ENCODE measurements at places on chromosomes 5 and 9.

DNA sequence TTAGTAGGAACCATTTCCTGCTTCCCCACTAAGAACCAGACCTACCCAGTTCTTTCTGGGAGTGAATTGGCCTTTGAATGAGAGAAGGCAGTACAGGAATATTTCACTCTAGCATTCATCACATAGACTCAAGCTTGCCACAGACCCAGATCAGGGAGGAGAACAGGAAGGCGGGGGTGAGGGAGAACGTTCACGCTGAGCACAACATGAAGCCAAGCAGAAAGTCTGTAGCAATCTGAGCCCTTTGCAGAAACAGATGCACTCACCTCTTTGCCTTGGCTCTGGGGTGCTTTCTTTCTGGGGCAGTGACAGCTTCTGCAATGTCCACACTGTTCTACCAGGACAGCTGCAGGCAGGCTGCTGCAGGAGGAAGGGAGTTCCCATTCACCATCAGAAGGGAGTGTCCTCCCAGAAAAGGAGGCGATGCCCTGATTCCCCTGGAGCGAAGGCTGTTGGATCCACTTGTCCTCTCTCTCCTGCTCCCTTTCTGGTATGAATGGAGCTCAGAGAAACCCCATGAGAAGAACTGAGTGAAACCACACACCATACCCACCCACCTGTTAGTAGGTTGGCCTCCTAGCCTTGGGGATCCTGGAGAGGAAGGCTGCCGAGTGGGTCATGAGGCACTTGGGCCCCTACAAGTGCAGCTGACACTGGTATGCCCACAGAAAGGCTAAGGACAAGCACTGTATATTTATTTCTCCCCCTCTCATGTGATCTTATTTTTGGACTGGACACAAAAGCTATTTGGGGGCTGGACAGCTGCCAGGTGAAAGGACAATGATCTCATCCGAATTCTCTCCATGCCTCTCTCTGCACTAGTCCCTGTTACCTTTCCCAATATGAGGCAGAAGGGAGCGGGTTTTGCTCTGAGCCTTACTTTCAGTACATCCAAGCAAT, 11.7 kb upstream of the FGF1 start:
- DNase-seq, result no peak

- no peak for DNase-seq
Measured at GRCh38 chr5:175118700-175119309, 325.2 kb downstream of the DRD1 start.

GRCh38 chr9:3012842-3013241, 168.9 kb upstream of the PUM3 start:
- no peak for DNase-seq

- no peak for DNase-seq
Measured at GRCh38 chr5:134547579-134547978, 22.1 kb downstream of the JADE2 start.

GRCh38 chr5:154779105-154779504, 23.9 kb downstream of the LARP1 start:
- DNase-seq, result no peak

DNA sequence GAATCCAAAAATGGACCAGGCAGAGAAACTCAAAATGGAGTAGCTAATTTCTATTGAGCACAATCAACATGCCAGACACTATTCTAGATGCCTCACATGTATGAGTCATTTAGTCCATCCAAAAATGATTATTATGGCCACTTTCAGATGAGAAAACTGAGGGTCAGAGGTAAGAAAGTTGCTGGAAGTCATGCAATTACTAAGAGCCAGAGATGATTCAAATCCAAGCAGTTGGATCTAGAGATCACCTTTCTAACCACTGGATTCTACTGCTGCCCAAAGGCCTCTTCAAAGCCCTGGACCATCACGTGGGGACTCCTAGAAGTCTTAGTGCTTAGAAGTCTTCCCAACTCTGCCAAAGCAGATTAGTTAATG, 51.8 kb upstream of the HMHB1 start:
- no peak for DNase-seq

DNA sequence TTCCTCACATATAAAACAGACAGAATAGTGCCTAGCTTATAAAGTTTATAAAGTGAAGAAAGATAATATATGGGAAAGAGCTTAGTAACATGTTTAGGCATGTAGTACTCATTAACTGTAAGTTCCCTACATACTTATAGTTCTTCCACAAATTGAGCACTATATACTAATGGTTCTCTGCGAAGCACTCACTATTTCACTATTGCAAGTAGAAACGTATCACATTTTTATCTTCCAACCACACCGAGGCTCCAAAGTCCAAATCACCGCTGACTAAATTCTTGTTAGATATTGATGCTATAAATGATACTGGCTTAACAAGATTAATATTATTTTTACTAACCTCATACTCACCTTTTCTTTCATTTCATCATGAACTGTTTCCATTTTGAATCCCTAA, 61.0 kb downstream of the FBXW11 start:
- no peak for DNase-seq

DNA sequence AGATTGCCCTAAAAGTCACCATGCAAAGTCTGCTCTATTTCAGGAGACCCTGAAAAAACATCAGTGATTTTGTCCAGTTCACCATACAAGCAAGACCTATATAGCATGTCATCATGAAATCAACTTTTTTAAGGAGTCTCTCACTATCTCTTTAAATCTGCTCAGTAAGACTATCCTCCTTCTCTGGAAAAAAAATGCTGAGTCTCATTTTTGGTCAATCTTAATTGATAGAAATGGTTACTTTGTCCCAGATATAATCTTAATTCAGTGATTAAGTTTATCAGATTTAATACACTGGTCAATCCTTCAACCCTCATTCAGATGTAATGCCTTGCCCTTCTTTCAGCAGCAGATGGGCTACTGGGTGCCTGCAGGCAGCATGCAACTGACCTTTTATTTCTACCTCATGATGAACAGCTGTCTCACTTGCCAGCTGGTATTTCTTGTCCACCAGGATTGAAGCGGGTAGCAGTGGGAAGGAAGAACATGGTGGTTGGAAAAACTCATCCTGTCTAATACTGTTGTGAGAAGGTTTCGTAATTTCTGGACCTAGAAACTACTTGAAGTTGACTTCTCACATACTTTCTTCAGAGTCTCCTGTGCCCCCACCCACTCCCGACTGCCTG, 375.3 kb downstream of the DNAH5 start:
- no peak for DNase-seq

DNA sequence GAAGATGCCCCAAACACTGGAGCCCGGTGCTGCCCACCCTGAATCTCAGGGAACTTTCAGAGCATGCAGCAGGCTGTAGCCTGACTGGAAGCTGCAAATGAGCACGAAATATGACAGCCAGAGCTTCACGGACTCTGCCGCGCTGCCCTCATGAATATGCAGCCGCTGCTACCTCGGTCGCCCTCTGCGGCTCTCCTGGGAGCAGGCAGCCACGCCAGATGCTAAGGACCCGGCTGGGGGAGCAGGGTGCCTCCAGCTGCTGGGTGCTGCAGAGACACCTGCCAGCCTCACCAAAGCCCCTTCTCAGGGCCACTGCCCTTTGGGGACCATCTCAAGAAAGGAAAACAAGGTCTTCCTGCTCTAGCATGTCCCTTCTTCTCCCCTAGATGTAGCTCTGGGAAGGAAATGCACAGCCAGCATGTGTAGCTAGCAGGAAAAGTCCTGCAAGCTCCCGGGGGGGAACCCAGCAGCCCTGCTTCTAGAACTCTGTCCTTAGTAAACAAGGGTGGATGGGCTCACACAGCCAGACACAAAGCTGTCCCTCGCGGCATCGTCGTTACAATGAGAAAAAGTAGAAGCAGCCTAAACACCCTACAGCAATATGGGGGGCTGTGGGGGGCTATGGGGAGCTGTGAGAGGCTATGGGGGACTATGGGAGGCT, 56.8 kb upstream of the OLFM1 start:
- no peak for DNase-seq

DNA sequence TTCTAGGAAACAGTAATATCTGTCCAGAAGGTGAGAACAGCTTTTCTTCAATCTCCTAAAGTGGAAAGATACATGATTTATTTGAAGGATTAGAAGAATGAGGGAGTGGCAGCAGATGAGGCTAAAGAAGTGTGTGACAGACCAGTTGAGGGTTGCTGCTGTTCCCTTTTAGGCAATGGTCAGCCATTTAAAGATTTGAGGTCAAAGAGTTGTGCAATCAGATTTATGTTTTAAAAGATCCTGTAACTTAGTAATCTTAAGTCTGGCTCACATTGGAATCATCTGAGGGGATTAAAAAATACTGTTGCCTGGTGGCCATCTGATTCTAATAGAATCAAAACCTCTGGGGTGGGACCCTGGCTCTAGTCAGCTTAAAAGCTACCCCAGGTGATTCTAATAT, 4.3 kb upstream of the SGCD start:
- no peak for DNase-seq

DNA sequence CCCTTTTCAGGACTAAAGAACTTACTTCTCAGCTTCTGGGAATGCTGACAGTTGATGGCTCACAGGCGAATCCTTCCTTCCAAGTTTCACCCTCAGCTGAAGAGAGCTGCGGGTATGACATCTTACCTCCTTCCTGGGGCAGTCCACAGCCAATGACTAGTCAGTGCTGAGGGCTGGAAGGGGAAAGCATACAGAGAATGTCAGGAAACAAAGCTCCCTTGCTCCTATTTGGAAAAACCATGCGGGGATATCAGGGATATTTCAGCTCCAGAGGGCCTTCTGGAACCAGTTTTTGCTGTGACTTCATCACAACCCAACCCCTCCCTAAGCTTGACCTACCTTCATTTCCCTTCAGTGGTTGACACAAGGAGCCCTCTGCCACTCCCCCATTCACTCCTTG, 15.7 kb downstream of the FTMT start:
- no peak for DNase-seq

DNA sequence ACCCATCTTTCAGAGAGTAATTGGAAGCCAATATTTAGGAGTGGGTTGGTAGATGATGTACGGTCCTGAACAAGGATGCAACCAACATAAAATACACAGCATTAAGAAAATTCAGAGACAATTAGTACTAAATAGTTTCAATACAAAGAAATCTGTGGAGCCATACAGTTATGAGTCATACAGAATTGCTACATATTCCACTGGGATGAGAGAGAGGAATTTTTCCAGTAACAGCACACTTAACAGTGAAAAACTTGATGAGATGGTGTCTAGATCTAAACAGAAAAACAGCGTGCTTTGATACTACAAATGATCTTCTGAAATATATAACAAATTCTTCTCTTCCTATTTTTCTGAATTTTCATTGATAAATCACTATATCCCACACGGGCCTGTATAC, 1999.3 kb upstream of the CDH9 start:
- DNase-seq, result no peak

- no peak for DNase-seq
Measured at GRCh38 chr9:85142496-85142911, 473.0 kb downstream of the NTRK2 start.

DNA sequence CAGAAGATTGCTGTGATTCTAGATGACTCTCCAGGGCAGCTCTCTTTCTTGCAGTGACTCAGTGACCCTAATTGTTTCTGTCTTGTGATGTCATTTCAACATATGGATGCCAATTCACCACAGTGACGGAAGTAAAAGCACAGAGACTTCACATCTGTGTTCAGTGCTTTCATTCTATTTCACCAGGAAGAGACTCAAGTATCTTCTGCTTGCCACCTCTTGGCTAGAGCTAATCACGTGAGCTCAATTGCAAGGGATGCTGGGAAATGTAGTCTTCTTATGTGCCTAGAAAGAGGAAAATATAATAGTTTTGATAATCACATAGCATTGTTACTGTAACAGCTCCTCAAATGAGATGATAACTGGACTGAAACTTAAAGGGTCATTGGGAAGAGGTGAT, 453.3 kb upstream of the KLF4 start:
- DNase-seq, result no peak

DNA sequence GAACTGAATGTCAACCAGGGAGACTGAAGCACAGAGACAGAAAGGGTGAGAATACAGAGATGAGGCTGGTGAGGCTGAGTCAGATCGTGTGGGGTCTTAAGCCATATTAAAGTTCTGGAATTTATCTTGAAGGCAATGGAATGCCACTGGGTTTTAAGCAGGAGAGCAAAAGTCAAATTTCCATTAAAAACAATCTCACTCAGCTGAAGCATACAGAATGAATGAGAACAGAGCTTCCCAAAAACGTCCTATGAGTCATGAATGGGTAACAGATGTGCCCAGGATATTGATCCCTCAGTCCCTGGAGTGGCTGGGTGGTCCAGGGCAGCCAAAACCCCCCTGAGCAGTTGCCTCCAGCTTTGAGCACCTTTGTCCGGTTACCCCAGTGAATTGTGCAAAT, 44.9 kb downstream of the PFDN1 start:
- DNase-seq, result no peak

- DNase-seq, result no peak
Measured at GRCh38 chr5:173554989-173555705, 61.3 kb downstream of the BOD1 start.

- no peak for DNase-seq
Measured at GRCh38 chr5:171906703-171907590, 99.5 kb downstream of the FBXW11 start.

DNA sequence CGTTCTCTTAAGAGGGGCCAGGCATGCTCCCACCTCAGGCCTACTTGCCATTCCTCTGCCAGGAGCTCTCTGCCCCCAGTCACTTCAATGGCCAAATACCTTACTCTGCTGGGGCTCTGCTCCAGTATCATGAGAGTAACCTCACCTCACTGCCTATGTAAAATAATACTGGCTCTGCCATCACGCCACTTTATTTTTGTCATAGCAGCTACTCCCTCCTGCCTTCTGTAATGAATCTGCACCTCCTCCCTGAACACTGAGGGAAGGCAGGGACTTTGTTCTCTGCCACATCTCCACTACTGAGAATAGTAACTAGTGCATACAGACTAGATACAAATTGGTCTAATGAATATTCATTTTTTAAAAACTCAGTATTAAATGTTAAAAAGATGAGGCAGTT, 33.8 kb downstream of the MACROH2A1 start:
- DNase-seq, result no peak

DNA sequence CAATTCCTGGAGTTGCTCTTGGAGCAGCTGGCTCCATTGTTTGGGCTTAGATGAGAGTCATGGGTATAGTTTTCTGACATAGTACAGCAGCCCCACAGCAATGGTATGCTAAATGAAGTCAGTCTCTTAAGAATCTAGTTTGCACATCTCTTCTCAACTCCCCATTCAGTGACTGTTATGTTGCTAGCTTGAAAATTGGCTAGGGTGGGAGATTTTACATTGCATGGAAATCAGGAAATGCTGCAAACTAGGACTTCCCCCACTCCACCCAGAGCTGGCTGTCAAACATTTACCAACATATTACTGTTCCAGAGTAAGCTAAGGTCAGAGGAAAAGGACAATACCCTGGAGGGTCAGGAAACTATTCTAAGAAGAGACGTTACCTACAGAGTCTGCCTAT, 17.6 kb upstream of the FCHO2 start:
- no peak for DNase-seq

- DNase-seq, result no peak
Measured at GRCh38 chr5:90097082-90097477, 312.5 kb downstream of the CETN3 start.

- DNase-seq, result no peak
Measured at GRCh38 chr9:81472701-81473100, 216.6 kb downstream of the TLE1 start.

DNA sequence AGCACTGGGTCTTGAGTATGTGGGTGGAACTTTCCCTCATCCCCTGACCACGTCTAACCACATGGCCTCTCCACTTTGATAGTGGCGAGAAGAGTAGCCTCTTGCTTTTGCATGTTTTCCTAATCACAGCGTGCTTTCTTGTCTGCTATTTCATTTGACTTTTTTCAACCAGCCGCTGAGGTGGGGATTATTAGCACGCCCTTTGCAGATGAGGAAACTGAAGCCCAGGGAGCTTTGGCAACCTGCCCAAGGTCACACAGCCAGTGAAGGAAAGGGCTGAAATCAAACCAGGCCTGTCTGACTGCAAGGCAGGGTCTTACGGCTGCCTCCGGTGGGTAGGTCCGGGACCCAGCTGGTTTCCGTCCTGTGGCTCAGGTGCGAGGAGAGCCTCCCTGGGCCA, 106.5 kb upstream of the MSX2 start:
- DNase-seq, result no peak
